AG04449 (cell line): ENCODE measurements at places on chromosomes 4 and X.

GRCh38 chr4:138981930-138982390 is 33.6 kb upstream of the NOCT start:
- no peak for DNase-seq

- no peak for DNase-seq
Measured at GRCh38 chr4:764405-765169, 59.0 kb downstream of the PCGF3 start.

DNA sequence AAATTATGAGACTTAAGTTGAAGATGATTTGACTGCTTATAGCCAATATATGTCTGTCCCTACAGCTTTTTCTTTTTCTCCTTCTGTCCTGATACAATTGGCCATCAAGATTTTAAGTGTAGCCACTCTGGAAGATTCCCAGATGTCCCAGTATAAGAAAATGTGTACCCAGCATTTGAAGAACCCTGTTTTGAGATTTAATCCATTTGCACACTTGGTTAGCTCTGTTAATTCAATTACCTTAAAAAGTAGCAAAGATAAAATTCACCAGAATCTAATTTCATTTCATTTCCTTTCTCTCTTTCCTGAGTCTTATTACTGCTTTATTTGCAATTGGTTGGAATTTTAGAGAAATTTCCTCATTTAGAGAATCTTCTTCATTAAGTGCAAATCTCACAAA is 81.4 kb downstream of the DDIT4L start:
- no peak for DNase-seq

- DNase-seq: no peak
Measured at GRCh38 chr4:104571341-104571740, 76.6 kb upstream of the CXXC4 start.

DNA sequence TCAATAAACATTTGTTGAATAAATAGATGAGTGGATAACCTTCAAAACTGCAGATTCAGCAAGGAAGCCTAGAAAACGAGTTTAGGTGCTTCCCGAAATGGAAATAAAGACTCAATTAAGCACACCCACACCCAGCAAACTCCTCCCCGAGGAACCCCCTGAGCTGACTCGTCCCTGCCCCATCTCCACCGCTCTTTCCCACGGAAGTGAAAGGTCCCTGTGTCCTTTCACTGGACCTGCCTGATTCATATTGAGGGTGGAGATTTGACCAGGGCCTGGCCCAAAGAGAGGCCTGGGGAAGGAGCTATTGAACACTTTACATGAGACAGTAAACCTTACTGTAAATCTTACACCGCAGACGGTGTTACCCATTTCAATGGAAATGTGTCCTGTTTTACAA is 129.1 kb downstream of the CPZ start:
- DNase-seq: no peak

GRCh38 chrX:11540532-11541377 is 125.0 kb downstream of the ARHGAP6 start:
- DNase-seq: no peak
